PC-3 (cell line): ENCODE measurements at places on chromosomes 2 and 18.
A peak's percentile ranks its signal among the peaks of the same experiment; 100 is the strongest.

DNA sequence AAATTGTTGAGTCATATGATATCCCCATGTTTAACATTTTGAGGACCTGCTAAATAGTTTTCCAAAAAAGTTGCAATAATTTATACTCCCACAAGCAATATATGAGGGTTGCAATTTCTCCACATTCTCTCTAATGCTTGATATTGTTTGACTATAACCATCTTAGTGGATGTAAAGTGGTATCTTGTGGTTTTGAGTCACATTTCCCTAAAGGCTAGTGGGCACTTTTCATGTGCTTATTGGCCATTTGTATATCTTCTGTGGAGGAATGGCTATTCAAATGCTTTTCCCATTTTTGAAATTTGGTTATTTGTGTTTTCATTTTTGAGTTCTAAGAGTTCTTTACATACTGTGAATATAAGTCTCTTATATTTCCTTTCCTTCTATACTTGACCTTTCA lies 82.7 kb downstream of the SCG2 start:
- no peak for DNase-seq

GRCh38 chr2:33340280-33340679 lies 136.2 kb upstream of the RASGRP3 start:
- no peak for DNase-seq

DNA sequence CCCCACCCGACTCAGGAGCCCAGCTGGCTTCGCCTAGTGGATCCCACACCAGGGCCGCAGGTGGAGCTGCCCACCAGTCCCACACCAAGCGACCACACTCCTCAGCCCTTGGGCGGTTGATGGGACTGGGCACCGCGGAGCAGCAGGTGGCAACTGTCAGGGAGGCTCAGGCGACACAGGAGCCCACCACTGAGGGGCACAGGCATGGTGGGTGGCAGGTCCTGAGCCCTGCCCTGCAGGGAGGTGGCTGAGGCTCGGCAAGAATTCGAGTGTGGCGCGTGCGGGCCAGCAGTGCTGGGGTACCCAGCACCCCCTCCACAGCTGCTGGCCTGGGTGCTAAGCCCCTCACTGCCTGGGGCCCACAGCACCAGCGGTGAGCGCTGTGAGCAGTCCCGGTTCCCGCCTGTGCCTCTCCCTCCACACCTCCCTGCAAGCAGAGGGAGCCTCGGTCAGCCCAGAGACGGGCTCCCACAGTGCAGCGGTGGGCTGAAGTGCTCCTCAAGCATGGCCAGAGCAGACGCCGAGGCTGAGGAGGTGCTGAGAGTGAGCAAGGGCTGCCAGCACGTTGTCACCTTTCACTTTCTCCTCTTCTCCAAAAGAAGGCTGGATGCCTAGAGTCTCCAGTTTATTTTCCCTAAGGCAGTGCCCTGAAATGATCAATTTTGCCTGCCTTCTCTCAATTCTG lies 1440.7 kb upstream of the ZEB2 start:
- DNase-seq = no peak

DNA sequence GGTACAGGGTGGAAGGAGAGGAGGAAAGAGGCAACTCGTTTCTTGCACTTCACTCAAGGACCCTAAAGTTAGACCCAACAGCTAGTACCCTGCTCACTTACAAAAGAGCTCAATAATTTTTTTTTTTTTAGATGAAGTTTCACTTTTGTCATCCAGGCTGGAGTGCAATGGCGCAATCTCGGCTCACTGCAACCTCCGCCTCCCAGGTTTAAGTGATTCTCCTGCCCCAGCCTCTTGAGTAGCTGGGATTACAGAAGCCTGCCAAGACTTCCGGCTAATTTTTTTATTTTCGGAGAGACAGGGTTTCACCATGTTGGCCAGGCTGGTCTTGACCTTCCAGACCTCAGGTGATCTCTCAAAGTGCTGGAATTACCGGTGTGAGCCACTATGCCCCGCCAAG lies 4.1 kb downstream of the ASB3 start:
- no peak for DNase-seq

GRCh38 chr2:235045336-235045972 lies 93.6 kb downstream of the SH3BP4 start:
- DNase-seq = peak; percentile 16

DNA sequence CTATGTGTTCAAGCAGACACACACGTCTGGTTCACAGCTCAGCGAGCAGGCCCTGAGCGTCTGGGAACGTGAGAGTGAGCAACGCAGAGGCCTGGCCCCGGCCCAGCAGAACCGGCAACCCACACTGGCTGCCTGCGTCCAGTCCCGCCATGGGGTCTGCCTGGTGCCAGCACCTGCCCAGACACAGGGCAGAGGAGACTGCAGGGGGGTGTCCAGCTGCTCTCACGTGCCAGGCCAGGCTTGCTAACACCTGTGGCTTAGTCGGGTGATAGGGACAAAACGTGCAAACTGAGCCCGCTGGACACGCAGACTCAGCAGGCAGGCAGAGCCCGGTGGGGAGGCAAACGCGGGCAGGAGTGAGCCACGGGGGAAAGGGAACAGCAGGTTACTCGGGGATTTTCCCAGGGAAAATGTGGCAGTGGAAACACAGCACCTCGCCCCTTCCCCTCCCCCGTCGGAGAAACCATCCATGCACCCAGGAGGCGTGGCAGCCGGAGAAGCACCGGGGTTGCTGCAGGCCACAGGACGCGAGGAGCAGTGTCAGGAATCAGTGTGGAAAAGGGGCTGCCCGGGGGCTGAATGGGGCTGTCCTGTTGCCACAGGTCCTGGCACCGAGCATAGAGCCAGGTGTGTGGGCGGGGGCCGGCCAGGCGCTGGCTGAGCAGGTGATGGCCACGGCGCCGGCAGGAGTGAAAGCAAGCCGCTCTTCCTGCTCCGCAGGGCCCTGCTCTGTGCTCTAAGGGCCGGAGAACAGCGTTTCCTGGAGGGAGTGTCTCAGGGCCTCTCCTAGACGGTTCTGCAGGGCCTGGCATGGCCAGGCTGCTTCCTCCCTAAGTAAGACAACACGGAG lies 154.7 kb downstream of the HDAC4 start:
- DNase-seq = no peak

GRCh38 chr18:6561862-6562291 lies 147.2 kb upstream of the L3MBTL4 start:
- DNase-seq = no peak

- DNase-seq = no peak
Observed at GRCh38 chr2:187698374-187699110, 144.3 kb upstream of the TFPI start.

GRCh38 chr18:31680831-31681568 lies 3.4 kb downstream of the B4GALT6 start:
- peak; percentile 48 for DNase-seq

DNA sequence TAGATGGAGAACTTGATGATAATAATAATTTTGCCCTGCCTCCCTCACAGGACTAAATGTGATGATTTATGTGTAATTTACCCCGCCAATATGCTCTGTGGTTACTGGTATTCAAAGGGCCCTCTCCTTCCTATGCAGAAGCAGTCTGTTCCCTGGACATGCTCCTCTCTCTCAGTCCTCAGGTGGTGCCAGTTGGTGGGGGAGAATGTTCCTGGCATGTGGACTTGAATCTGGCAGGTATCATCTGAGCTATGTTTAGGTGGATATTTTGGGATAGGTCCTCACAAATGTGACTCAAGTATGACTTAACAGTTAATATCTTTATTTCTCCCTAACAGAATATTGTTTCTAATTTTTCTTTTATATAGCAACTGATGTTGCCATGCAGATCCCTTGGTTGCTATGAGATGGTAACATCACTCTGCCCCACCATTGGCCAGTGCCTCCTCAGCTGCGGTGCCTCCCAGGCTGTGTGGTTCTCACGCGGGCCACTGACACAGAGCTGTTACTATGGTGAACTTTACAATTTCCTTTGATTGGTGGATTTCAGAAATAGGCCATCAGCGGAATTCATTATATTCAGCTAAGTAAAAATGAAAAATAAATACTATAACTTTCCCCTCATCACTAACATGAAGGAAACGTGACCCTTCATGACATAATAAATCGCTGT lies 106.7 kb upstream of the PELI1 start:
- no peak for DNase-seq

- DNase-seq = no peak
Observed at GRCh38 chr18:48073211-48073930, 142.9 kb upstream of the SMAD2 start.

- DNase-seq = peak; percentile 89
Observed at GRCh38 chr2:118430510-118431164, 342.4 kb downstream of the INSIG2 start.

GRCh38 chr18:5049124-5049523 lies 147.9 kb downstream of the AKAIN1 start:
- DNase-seq = no peak

DNA sequence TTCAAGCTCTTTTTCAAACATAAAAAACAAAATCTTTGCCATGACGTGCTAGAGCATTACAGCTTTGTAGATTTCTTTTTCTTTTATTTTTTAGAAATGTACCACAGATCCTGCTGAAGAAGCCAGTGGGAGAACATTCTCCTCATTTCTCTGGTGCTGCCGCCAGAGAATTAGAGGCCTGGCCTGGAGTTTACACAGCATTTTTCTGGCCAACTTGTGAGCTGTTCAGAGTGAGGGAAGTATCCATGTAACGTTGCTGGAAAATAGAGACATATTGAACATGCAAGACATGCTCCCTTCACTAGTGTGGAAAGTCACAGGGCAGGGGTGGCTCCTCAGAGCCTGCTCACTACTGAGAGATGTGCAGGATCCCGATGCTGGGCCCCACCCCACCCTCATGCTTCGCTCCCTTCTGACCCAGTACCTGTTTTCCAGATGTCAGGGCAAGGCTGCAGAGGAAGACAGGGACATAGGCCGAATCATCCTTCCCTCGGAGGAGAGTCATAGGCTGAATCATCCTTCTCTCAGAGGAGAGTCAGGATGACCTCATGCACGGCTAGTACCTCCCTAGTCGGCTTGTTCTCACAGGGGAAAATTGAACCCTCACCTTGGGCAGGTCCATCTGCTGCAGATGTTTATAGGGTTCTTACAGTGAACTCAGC lies 298.5 kb downstream of the INSIG2 start:
- peak; percentile 96 for DNase-seq

DNA sequence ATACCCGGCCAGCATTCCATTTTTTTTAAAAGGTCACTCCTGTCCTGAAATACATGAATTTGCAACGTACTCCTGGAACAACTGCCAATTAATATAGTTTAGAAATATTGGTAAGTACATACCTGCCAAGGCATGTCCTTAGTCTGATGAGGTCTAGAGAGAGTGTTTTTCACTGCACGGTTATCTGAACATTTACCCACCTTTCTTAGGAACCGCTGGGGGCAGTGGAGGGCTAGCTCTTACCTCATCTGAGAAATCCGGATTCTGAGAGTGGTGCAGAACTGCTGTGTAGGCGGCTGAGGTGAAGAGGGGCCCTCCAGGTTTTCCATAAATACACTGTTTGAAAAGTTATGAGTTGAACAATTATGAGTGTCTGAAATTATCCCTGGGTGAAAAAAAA lies 133.1 kb upstream of the CCDC195 start:
- no peak for DNase-seq

GRCh38 chr2:134152045-134153010 lies 101.5 kb upstream of the MGAT5 start:
- no peak for DNase-seq

GRCh38 chr2:164719996-164720941 lies 99.0 kb upstream of the GRB14 start:
- DNase-seq = no peak

GRCh38 chr18:65093346-65093745 lies 657.5 kb upstream of the CDH7 start:
- DNase-seq = no peak
